ENCODE measurements at places on chromosomes 3 and 15.

DNA sequence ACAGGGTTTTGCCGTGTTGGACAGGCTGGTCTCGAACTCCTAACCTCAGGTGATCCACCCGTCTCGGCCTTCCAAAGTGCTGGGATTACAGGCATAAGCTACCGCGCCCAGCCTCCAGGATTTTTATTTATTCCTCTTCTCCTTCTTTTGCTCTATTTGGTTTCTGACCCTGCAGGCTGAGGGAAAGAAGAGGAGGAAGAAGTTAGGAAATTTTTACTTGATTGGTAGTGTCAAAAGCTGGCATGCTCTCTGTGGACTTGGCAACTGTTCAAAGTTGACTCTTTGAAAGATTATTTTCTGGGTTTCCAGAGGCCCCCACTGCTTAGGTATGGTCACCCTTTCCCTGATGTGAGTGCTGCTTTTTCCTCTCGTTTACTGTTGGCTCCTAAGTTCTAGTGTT is 372.2 kb downstream of the DIPK2A start:
- DNase-seq = no peak

DNA sequence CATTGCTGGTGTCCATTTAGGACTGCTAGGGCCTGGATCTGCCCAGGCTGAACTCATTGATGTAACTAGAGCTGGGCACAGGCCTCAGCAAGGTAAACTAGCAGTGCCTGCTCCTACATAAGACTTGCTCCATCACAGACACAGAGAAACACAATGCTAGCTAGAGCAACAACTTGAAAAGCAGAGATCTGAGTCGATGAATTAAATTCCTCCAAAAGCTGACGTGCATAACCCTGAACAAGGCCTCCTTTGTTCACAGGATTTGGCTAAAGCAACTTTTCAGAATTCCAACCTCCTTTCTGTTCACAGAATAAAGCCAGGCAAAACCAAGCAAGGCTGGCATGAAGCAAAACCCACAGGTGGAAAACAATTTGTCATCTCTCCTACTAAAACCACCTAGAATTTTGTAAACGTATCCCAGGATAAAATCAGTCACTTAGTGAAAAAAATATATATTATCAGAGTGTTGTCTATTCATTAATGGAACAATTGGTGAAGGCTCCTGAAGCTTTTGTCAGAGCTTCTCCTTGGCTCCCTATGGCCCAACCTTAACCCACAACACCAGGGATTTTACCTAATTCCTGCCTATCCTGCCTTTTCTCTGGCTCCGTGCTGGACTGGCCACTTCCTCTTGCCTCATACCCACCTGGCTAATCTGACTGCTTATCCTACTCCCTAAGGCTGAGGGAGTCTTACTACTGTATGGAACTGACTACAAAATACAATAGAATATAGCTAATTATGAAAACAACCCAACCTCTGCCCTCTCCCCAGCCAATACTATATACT is 39.9 kb downstream of the PLCH1 start:
- DNase-seq = no peak

- DNase-seq = no peak
Measured at GRCh38 chr15:83815506-83815905, 161.6 kb downstream of the ADAMTSL3 start.

- no peak for DNase-seq
Measured at GRCh38 chr3:126322181-126322967, 34.8 kb downstream of the KLF15 start.

GRCh38 chr15:96700555-96700954 is 370.1 kb downstream of the NR2F2 start:
- DNase-seq = no peak

DNA sequence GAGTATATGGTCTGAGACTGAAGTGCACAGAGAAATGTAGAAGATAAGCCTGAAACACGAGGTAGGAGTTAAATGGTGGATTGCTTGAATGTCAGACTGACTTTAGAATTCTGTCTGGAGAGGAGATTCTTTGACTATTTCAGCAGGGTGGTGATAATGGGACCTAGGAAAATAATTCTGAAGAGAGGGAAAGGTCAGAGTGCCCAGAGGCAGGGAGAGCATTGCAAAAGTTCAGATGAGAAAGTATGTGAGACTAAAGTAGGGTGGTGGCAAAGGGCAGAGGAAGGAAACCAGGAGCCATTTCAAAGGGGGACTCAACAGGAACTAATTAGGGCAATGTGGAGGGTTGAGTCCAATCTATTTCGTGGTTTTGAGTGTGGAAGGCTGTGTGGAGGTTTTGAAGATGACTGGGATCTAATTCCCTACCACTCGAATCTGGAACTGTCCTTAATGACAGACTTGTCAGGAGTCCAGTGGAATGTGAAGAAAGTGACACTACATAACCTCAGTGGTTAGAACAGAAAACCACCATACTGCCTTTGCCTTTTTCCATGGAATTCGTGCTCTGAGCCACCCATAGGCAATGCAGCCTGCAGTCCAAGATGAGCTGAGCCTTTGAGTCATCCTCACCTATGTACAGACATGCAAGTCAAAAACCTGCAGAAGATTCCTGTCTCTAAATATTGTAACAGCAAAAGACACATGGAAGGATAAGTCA is 16.1 kb downstream of the CPOX start:
- no peak for DNase-seq

GRCh38 chr3:148008591-148008990 is 599.4 kb downstream of the ZIC1 start:
- DNase-seq = no peak

DNA sequence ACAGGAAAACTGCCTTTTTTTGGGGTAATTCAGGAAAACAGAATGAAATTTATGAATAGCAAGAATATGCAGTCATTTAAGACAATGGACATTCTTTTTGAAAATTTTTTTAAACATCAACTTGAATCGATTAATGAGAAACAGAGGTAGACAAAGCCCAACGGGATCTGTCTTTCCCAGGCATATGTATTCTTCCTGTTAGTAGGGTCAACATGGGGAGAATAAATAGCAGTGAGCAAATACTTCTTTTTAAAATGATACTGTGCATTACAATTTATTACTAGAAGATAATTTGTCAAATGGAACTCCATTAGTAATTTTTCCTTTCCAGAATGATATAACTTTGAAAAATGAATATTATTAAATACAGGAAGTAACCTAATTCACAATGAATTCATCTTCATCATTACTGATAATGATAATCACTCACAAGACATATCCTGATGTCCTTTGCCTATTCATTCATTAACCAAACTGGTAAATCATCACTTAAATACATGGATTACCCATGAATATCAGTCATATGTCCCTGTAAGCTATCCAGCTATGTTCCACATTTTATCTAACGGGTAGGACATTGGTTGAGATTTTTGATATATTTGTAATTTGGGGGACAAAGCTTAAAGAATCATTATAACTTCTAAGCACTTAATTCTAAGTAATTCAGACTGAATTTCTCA is 209.2 kb upstream of the CDIN1 start:
- DNase-seq = no peak

- no peak for DNase-seq
Measured at GRCh38 chr3:46527239-46527638, 29.5 kb downstream of the RTP3 start.

GRCh38 chr3:52339612-52340011 is 23.5 kb downstream of the DNAH1 start:
- peak; percentile 74 for DNase-seq

- no peak for DNase-seq
Measured at GRCh38 chr15:75143738-75144334, 57.8 kb upstream of the C15orf39 start.

DNA sequence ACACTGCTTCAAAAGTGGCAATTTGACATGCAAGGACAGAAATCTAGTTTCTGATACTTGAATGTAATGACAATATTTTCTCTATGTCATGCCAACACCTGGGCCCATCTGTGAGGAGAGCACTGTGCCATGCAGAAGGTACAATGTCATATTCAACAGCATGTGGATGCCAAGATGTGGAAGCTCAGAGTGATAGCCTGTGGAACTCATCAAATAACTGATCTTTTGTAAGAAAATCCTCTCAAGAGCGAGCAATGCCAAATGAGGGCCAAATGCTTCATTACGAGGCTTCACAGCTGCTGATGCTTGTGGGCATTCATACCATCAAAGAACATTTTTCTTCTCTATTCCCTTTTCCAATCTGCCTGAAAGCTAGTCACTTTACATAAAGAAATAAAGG is 95.1 kb downstream of the ROBO1 start:
- no peak for DNase-seq

DNA sequence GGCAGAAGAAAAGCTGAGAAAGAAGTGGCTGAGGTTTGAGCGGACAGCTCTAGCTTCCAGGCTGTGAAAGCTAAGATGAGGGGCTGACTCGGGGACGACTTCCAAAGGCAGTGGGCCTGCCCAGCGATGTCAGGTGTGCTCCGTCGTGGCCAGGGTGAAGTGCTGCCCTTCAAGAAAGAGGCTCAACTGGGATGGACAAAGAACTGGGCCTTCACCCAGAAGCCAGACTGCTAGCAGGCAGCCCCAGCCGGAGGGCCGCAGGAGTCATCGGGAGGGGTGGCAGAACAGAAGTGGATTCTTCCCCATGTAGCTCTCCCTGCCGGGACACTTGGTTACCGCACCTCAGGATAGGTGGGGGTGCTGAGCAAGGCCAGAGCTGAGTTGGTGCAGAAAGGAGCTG is 13.1 kb upstream of the SEC13 start:
- DNase-seq = no peak

Data from kidney capillary endothelial cell (primary cell).